ENCODE measurements at places on chromosomes 7 and 10. TPM values are rescaled to one million over a fixed set of nuclear protein-coding genes. Genes with fewer than 3 reads are reported as not detected.

GRCh38 chr10:43754569-43755260 lies 106.0 kb upstream of the ZNF32 start:
- DNase-seq, result no peak

DNA sequence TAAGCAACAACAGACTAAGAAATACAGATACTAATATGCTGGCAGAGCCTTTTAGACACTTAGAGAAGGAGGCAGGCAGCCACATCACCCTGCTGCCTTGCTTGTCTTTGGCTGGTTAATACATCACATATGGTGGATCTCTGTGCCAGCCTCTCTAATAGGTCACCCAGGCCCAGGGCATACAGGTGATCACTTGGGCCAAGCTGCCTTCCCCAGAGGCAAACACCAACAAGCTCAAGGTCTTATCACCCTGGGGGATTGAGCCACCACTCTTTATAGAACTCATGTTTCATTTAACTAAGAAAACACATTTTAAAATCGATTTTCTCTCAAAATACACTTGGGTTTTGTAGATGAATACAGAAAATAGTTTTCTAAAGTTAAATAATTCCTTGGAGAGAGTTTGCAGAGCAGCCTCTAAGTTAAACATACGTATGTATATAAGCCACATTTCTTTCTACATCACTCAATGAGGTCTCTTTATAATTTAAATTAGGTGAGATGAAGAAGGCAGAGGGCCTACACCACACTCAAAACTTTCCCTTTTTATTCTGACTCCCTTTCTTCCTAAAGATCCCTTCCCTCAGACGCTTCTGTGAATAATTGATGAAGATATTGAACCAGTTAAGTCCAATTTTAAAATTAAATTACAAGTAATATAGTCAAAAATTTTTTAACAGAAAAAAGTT lies 556.8 kb upstream of the GHITM start:
- no peak for DNase-seq

Gene UCMA
- not detected for total RNA-seq

Gene KNDC1
- 0.09 TPM for total RNA-seq

DNA sequence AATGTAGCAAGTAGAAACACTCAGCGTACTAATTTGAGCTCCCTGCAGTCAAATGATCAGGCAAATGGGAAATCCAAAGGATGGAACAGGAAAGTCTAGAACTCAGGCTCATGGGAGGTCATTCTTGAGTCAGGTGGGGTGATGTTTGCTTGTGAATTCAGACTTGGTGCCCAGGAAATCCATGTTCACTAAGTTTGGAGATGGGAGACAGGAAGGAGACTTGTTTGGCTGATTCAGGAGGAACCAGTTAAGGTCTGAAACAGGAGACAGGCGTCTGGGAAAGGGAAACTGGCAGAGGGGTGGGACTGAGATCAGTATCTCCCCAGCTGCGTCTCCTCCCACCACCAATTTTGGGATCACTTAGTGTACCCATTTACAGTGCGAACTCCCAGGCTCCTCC lies 38.4 kb upstream of the ZNF438 start:
- DNase-seq, result no peak

DNA sequence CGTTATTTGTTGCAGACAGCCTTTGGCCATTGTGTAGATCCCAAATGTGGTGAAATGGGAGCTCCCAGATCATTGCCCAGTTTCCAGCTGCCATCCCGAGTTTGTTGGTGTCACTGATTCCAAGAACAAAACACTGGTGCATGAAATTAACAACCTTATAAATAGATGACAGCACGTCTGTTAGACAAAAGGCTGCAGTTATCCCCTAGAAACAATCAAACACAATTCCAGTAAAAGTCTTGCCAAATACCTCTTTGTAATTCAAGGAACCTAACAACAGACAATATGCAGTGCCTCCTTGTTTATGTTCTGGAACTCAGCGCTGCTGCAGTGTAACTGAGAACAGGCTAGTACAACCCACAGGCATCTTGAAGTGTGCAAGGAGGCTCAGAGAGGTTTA lies 404.5 kb downstream of the PAXIP1 start:
- no peak for DNase-seq

Gene MYL10
- not detected for total RNA-seq

GRCh38 chr7:111920329-111920728 lies 285.9 kb downstream of the DOCK4 start:
- DNase-seq, result no peak

DNA sequence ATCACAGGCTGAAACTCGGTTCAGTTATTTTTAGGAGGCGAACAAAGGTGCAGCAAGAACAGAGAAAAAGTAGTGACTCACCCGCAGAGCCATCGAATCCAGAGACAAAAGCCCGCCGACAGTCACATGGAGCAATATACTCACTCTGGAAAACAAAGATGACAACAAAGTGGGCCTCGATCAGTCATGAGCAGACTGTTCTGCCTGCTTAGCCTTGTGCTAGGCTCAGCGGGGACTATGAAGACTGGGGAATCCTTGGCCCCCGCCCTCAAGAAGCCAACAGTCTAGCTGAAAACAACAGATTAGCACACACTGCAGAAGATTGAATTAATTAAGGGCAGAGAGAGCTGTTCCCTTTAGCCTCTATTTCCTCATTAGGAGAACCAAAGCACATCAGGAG lies 30.4 kb downstream of the XPNPEP1 start:
- no peak for DNase-seq

Gene BHLHA15
- not detected for total RNA-seq

Gene C7orf57
- total RNA-seq, result 0.82 TPM

DNA sequence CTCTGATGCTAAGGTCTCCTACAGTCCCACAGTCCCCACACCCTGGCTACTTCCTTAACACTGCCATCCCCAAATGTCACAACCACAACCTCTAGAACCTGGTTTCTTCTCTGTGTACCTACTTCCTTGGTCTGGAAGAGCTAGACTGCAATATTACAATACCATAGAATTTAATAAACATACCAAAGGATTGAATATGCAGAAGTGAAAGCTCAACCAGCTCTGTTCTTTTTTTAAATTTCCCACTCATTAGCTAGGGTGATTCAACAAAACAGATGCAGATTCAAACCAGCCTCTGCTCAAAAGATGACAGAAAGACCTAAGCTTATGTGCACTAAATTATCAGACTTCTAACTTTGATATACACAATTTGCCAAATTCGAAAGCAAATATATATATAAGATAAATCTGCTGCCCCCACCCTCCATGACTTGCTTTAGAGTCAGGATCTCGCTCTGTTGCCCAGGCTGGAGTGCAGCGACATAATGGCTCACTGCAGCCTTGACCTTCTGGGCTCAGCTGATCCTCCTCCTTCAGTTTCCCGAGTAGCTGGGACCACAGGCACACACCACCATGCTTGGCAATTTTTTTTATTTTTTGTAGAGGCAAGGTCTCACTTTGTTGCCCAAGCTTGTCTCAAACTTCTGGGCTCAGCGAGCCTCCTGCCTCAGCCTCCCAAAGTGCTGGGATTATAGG lies 212.6 kb downstream of the CHCHD3 start:
- DNase-seq, result no peak

Gene ASB10
- total RNA-seq, result not detected

DNA sequence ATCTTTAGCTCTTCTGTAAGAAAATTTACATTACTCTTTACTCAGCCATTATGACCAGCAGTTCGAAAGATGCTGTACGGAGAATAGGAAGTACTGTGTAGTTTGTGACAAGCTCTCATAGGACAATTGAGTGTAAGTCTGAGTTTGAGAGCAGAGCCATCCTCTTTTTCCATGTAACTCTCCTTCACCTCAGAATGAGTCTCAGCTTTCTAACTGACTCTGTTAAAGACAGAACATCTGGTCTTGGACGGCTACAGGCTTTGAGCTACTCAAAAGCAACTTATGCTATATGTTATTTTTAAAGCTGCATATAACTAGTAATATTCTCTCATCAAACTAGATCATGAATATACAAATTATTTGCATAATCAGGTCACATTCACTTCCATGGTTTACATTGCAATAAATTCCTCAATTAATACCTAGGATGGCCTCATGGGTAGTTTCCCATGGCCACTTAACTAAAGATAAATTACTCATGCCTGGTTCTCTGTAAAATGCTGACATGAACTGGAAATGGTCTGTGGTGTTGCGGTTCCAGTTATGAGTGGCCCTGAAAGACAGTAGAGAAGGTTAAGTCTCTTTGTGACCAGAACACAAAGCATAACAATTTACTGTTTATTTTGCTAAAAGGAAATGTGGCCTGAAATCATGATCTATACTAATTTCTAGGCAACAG lies 358.7 kb downstream of the PHF14 start:
- DNase-seq, result no peak

- no peak for DNase-seq
Measured at GRCh38 chr10:6986927-6987326, 406.9 kb upstream of the PRKCQ start.

- no peak for DNase-seq
Measured at GRCh38 chr10:92410501-92410900, 119.5 kb downstream of the MARCHF5 start.

Gene MMP21
- total RNA-seq, result 0.49 TPM

- no peak for DNase-seq
Measured at GRCh38 chr7:85025312-85025756, 161.5 kb downstream of the SEMA3D start.

GRCh38 chr7:52154382-52154781 lies 837.8 kb upstream of the COBL start:
- no peak for DNase-seq

Gene COL1A2
- 3.1 TPM for total RNA-seq

GRCh38 chr7:74656441-74656836 lies 1.1 kb upstream of the GTF2I start:
- no peak for DNase-seq

Gene JCAD
- not detected for total RNA-seq

GRCh38 chr7:78220754-78221153 lies 422.2 kb downstream of the PHTF2 start:
- DNase-seq, result no peak
